Stimulated activated CD4-positive, alpha-beta T cell treated with anti-CD3 and anti-CD28 coated beads, Interleukin-15, amount 100 ng/mL, for 1 hour (primary cell): ENCODE measurements at places on chromosomes 5 and 9.

DNA sequence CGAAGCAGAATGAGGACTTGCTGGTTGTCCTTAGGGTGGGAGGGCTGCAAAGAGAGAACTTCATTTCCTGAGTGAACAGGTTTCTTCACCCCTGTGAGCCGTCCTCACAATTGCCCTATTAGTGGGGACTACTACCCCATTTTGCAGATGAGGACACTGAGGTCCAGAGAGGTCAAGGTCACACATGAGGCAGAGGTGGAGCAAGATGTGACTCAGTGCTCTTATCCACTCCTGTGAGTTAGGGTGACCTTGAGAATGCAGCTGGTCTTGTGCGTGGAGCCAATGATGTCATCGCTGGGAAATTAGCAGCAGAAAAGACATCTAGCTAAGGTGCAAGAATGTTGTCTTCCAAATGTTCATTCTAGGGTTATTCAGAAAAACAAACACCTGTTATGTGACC is 26.9 kb downstream of the GPRIN1 start:
- DNase-seq = no peak

GRCh38 chr5:53858700-53859456 is 298.4 kb downstream of the NDUFS4 start:
- no peak for DNase-seq

DNA sequence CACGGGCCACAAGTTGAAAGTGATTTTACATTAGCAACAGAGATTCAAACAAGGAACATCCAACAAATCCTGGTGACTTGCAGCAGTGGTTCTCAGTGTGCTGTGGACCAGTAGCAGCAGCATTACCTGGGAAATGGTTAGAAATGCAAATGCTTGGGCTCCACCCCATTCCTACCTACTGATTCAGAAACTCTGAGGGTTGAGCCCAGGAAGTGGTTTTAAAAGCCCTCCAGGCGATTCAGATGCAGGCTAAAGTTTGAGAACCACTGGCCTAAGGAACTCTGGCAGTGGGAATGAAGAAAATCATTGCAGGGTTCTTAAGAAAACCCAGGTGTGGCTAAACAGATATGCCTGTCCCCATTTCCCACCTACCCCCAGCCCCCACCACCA is 398.8 kb downstream of the ENC1 start:
- no peak for DNase-seq

DNA sequence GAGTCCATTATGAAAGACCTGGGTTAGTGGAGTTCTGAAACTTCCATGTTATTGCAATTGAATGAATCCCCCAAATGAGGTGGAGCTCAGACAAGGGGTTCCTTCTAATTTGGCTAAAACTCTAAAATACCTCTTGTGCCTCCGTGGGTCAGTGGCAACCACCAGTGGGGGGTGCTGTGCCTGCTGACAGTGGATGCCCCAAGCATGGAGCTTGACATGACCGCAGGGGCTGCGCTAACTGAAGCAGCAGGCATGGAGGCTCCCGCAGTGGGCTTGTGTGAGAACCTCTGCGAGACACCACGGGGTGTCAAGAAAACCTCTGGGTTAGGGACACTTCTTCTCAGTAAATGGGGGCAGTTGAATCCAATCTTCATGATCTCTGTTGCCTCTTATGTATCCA is 200.5 kb downstream of the DRD1 start:
- no peak for DNase-seq

- DNase-seq = peak; percentile 81
These were observed at the start of gene ZCCHC9 for GRCh38 chr5:81301271-81302015. TSS of gene ZCCHC9 (plus strand) at chr5:81301587. CDS start at chr5:81304758, 3,171 bp downstream.

- no peak for DNase-seq
These were observed 438.1 kb downstream of the MAT2B start for GRCh38 chr5:163943546-163943945.

DNA sequence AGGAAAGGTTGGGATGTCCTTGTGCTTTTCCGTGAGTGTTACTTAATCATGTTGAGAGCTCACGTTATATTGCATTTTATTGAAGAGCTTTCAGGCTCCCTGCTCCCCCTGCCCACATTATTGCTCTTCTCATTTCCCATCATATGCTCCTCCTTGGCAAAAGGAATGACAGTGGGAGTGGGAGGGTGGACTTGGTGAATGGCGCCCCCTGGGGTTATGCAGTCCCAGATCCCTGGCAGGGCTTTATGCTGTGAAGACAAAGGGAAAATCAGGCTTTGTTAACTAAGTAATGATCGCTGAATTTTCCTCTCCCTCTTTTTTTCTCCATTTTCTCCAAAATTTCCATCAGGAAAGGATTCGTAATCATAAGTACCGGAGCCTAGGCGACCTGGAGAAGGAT is 166.6 kb downstream of the SMARCA2 start:
- DNase-seq = no peak

- no peak for DNase-seq
These were observed 134.1 kb downstream of the SEMA6A start for GRCh38 chr5:116440457-116441001.

DNA sequence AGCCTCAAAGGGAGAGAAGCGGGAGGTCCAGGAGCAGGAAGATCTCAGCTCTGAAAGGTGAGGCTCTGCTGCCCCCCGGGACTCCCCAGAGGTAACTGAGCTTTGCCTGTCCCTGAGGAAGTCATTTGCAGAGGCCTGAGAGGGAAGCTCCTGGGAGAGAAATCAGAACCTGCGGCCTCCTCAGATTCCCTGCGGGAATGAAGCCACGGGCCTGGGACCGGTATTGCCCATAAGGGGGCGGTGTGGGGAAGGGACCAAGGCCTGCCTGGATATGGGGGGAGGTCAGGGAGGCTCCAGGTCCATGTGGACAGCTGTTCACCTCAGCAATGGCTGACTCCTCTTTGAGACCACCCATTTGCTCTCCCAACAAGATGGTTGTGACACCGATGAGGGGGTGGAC is 1.3 kb downstream of the SPATA31E1 start:
- no peak for DNase-seq

- DNase-seq = no peak
These were observed 137.8 kb downstream of the MEF2C start for GRCh38 chr5:88745093-88745696.
